ENCODE measurements at places on chromosomes 16 and 17.

GRCh38 chr17:58531122-58531521, 16.7 kb upstream of the MTMR4 start:
- no peak for DNase-seq

- DNase-seq, result no peak
Measured at GRCh38 chr16:75217389-75217851, 1.4 kb upstream of the CTRB1 start.

GRCh38 chr16:81499576-81500380, 55.2 kb downstream of the CMIP start:
- DNase-seq, result no peak

DNA sequence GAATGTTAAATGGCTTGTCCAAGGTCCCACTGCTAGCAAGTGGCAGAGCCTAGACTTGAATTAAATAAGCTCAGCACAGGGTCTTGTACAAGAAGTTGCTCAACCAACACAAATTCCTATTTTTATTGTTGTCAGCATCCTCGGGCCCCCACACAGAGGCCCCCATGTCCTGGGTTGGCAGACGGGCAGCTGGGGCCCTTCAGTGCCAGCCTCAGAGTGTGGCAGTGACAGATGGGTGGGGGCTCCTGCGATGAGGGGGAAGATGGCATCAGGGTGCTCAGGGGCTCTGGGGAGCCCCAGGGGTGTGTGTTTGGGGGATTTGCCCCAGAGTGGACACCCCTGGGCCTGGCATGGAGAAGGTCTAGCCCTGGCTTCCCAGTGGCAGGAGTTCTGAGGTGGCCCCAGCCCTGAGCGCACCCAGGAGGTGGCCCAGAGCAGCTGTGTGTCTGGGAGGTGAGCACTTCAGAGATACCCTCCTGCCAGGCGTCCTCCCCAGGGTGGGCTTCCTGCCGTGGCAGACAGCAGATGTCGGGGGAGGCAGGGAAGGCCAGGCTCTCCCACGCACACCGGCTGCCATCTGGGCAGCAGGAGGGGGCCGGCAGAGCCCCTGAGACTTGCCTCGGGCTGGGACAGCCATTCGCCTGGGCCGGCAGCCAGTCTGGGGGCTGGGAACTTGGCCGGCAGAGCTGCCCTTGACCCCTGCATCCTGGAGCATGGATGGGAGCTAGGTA, 150.8 kb downstream of the C16orf78 start:
- DNase-seq, result no peak

DNA sequence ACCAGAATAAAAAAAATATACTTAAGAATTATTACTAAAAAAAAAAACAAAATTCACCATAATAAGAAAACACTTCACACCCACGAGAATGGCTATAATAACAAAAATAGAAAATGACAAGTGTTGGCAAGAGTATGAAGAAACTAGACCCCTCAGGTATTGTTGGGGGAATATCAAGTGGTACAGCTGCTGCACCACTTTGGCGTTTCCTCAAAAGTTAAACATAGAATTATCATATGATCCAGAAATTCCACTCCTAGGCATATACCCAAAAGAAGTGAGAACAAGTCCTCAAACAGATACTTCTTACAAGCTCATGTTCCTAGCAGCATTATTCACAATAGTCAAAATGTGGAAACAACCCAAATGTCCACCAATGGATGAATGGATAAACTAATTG, 26.3 kb downstream of the AMFR start:
- no peak for DNase-seq

GRCh38 chr16:56421313-56421712, 4.0 kb downstream of the AMFR start:
- no peak for DNase-seq

GRCh38 chr16:4435337-4436067, 9.8 kb downstream of the DNAJA3 start:
- peak; percentile 25 for DNase-seq

GRCh38 chr17:77286641-77287431, 146.1 kb downstream of the SEC14L1 start:
- DNase-seq, result peak; percentile 99

GRCh38 chr16:49281843-49282642, 405 bp upstream of the CBLN1 start:
- no peak for DNase-seq

DNA sequence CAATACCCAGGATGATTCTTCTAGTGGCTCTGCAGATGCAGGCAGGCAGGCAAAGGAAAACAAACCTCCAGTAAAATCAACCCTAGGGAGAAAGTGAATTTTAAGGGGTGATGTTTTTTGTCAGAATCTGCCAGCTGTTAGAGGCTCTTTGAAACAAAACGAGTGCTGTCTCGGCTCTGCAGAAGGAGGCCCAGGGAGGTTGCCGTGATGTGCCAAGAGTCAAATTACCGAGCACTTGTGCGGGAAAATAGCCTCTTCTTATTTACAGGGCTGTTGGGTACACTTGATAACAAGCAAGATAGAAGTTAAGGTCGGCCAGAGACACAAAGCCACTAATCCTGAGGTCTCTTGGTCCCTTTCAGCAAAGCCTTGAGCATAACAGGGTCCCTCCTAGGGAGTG, 68.9 kb upstream of the EEF2KMT start:
- no peak for DNase-seq

- no peak for DNase-seq
Measured at GRCh38 chr16:52466994-52467393, 79.9 kb downstream of the TOX3 start.

- no peak for DNase-seq
Measured at GRCh38 chr16:85446951-85447692, 166.0 kb upstream of the GSE1 start.

GRCh38 chr16:3235856-3236669, 1.1 kb upstream of the ZNF200 start:
- no peak for DNase-seq

DNA sequence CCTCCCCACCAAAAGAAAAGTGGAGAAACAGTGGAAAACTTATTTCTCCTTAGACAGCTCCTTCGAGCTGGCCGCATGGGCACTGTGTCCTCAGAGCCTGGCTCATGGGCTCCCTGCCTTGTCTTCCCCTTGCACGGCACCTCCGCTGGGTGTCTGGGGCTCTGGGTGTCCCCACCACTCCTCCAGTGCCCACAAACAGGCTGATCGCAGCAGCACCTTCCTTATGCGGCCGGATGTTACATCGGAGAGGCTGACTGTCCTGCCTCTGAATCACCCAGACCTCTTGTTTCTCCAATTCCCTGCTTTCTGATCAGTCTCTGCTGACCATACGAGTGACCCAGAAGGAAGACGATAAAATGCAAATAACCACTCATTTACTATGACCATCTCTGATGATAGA, 121.7 kb downstream of the SLC39A11 start:
- DNase-seq, result no peak

GRCh38 chr17:49117587-49118230, 14.9 kb upstream of the B4GALNT2 start:
- no peak for DNase-seq

DNA sequence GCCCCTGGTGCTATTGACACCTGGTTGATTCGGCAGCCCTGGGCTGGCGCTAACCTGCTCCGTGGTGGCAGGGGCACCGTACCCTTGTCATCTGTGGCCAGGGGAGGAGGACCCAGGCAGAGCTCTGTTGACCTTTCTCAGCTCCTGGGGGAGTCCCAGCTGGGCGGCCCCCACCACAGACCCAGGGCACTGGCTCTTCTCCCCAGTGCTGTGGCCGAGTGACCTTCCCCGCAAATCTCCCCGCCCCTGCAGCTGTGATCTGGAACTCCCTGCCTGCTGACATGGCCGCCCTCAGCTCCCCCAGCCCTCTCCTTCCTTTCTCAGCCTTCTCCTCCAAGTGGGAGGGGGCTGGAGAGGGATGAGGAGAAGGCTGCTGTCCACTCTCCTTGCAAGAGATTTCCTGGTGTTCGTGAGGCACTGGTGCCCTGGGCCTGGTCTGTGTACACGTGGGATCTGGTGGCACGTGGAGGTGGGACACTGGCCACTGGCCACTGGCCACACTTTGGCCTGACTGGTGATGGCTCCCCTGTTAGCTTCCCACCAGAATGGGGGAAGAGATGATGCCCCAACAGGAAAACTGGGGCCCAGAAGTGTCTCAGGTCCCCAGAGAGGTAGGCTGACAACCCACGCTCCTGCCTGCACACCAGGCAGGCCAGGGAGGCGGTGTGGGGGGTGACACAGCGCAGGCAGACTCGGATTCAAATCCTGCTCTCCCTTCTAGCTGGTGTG, 8.2 kb downstream of the FMNL1 start:
- no peak for DNase-seq

DNA sequence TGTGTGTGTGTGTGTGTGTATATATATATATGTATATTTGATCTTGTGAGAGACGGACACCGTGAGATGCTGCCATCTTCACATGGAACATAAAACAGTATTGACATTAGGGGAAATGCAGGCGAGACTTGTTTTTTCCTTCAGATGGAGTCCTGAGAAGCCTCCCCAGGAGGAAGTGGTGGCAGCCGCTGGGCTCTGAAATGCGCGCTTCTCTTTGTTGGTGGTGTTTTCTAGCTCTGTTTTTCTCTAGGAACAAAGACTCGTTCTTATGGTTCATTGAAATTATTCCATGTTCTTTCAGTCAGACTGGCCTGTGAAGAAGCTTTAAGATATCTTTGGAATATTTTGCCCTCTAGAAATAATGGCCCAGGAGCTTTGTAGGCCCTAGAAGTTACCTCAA, 32.9 kb downstream of the SNX29 start:
- no peak for DNase-seq

DNA sequence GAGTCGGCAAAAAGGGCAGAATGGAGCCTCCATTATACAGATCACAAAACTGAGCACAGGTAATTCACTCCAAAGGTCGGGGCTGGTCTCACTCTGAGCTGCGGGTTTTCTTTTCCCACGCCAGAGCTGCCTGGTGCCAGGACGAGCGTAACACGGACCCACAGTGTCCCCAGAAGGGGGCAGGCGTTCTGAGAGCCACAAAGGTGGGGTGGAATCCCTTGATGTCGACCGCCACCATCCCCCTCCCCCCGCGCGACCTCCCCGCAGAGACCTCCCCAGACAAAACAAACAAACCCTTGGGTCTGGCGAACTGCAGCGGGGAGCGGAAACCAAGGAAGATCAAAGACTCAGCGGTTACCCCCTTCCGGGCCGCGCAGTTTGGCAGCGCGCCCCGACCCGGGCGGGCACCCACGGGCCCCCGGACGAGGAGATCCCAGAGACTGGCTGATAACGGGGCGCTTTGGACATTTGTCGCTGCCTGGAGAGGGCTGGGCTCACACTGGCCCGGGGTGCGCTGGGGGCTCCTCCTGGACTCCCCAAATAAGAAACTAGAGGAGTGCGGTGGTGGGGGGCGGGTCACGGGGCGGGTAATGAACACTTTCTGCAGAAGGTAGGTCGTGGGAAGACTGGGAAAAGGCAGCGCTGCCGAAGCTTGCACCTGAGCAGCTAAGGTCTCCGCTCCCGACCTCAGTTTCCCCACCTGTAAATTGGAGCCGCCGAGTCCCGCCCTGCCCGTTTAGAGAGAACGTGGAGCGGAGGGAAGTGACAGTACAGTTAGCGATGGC, 664 bp upstream of the NKD1 start:
- DNase-seq, result no peak

DNA sequence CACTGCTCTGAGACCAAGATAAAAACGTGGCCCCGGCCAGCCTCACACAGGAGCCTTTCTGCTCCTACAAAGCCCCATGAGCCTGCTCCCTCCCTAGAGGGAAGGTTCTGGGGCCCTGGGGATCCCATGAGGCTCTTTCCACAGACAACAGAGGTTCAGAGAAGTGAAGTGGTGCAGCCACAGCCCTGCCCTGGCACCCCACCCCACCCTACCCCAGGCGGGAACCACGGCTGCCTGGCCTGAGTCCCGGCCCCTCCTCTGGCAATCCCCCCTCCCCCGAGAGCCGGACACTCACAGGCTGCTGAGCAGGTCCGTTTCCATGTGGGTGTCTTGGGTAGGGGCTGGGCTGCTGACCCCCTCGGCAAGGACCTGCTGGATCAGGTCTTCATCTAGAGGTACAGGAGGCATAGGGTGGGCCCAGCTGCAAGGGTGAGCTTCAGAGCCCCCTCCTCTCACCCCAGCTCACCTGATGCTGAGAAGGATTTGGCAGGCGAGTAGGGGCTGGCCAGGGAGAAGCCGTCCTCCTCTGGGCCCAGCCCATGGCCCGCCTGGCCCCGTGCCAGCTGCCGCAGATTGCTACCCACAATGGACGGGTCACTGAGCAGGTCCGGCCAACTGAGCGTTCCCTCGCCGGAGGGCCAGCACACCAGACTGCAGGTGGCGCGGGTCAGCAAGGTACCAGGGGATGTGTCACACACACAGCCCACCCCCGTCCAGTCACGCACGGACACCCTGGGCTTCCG, 38.7 kb downstream of the PKD1 start:
- no peak for DNase-seq

DNA sequence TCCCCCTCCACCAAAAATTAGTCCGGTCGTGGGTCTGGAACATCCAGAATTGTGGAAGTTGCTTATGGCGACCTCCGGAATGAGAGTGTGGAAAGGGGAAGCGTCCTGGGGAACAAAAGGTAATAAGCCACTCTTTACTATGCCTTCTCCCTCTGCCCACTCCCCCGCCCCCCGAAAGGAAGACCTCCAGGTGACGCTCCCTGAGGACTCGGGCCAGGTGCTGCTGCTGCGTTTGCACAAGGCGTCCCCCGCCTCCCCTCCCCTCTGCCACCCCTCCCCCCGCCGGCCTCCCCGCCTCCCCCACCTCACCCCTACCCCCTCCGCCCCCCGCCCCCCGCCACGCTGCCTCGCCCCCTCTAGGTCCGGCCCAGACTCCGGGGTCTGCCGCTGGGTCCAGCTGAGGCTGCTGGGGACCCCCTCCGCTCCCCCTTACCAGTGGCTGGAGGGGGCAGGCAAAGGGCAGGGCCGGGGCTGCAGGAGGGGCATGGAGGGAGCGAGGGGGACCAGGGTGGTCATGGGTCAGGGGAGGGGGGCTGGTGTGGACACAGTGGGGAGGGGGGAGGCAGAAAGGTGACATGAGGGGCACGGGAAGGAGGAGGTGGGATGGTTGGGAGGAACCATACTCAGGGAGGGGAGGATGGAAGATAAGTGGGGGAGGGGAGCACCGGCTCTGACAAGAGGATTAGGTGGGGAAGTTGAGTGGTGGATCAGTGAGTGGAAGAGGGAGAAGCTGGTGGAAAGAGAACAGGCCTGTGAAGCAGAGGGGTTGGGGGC, 23.6 kb downstream of the ALOX12B start:
- DNase-seq, result no peak

GRCh38 chr17:17590883-17591354, 589 bp downstream of the PEMT start:
- no peak for DNase-seq

- DNase-seq, result no peak
Measured at GRCh38 chr16:10769381-10769780, 25.7 kb downstream of the NUBP1 start.

DNA sequence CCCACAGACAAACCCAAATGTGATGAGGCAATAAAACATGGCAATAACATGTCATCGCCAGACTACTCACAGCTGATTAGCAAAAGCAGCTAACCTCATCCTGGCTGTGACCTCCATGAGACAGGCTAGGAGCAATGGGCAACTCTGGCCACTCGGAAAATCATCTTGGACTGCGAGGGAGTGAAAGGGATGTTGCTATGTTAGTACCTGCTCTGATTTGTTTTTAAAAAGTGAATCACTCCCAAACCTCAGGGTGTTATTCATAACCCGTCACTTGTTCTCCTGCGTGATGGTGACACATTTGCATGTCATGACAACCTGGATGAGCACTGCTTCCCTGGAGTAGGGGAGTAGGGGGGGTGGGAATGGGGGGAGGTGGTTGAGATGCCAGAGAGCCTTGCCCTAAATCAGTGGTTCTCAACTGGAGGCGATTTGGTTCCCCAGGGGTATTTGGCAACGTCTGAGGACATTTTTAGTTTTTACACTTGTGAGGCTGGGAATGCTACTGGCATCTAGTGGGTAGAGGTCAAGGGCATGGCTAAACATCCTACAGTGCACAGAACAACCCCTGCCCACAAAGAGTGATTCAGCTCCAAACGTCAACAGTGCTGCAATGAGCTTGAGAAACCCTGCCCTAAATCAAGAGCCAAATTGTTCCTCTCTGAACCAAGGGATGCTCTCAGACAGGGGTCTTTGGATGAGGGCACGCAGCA, 241.7 kb downstream of the SOX9 start:
- DNase-seq, result peak; percentile 90

All from A172 (cell line).